ENCODE measurements at places on chromosomes 1 and 21.
A peak's percentile ranks its signal among the peaks of the same experiment; 100 is the strongest.

DNA sequence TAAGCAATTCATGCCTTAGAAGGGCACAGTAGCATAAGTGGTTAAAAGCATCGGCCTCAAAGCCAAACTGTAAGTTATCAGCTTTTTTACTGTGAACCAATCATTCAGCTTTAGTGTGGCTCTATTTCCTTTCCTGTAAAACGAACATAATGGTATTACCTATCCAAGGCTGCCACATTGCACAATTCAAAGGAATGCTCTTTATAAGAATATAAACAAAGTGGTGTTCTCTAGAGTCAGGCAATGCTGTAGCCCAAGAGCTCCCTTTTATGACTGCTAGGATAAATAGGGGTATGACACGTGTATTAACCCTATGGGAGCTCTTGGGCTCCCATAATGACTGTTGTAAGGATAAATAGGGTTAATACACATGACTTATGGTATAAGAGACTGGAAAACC is 25.4 kb downstream of the INTS7 start:
- peak; percentile 69 for DNase-seq

GRCh38 chr1:237695878-237696277 is 194.8 kb downstream of the ZP4 start:
- no peak for DNase-seq

- DNase-seq = peak; percentile 26
These were observed 74.7 kb downstream of the RAP1GAP start for GRCh38 chr1:21594501-21594900.

DNA sequence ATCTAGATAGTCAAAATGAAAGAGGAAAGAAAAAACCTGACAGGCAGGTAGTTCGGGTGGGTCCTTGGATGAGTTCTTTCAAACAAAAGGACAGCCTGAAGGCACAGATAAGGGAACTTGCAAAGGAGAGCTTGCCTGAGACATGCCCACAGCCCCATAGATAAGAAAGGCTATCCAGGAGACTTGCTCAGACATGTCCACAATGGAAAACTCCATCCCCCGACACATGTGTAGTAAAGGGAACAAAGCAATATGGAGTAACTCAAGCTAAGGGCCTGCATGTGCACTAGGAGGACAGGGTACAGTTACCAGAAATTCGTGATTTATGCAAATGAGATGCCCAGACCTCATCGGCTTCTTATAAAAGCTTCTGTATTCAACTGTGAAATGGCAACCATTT is 281.5 kb downstream of the NEGR1 start:
- DNase-seq = no peak

GRCh38 chr1:198135366-198135765 is 21.4 kb upstream of the NEK7 start:
- DNase-seq = no peak

DNA sequence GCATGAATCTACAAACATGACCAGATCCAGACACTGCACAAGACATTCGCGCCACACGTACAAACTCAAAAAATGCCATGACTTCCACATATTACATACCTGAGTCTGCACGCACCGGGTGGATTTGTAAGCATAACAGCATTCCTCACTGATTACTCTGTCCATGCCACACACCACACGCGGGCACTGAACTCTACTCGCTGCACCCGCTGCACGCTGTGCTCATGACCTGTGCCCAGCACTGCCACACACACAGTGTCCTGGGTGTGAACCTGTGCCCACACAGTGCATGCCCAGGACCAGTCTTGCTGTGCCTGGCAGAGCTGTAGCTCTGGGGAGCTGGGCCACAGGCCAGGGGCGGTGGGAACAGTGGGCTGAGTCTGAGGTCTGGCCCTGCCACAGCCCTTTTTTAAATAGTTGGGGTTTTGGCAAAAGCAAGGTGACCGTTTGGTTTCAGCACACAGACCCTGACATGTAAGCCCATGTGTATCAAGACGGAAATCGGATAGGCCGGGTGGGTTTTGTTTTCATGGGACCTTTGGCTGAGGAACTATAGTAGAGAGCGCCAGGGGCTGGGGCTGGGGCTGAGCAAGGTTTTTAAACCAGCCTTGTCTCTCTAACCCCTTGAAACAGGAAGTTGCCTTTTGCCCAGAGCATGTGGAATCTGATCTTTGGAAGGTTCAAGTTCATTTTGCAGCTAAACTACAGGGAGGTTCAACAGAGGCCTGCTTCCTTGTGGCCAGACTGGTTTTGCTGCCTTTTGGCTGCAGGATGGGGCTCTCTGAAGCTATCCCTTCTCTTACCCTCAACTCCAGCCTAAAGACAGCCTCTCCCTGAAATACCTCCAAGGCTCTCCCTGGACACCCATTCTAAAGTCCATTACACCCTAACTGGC is 12.3 kb upstream of the GOLT1A start:
- no peak for DNase-seq

- DNase-seq = no peak
These were observed at the start of gene AQP10 for GRCh38 chr1:154320882-154321608. Gene AQP10 (plus strand): TSS chr1:154321093. CDS start chr1:154321156, 63 bp downstream.

DNA sequence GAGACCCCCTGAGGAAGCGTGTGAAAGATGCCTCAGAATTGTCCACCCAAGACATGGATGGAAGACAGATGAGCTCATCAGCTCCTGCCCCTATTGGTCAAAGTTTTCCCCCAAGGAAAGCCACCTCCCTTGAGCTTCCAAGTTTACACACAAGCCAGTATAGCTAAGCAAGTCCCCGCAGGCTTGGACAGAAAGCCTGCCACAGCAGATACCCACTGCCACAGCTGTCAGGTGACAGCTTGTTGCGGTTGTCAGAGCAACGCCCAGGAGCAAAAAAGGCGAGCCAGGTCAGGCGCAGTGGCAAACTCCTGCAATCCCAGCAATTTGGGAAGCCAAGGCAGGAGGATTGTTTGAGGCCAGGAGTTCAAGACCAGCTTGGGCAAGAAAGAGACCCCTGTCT is 60.9 kb upstream of the IFNAR2 start:
- no peak for DNase-seq

DNA sequence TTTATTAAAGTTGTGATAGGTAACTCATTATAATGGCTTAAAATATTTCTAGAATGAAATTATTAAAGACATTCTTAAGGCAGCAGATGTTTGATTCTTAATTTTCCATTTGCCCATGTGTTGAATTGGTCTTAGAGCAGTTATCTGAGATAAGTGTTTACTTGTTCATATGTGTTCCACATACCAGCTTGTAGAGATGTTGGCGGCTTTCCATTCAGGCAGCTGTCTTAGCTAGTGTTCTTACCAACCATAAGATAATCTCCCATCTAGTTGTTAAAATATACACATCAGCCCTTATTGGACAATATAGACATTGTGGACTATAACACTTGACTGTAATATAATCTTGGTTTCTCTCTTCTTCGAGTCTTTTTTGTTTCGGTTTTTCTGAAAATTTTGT is 1372.9 kb upstream of the ADGRL2 start:
- DNase-seq = peak; percentile 16

DNA sequence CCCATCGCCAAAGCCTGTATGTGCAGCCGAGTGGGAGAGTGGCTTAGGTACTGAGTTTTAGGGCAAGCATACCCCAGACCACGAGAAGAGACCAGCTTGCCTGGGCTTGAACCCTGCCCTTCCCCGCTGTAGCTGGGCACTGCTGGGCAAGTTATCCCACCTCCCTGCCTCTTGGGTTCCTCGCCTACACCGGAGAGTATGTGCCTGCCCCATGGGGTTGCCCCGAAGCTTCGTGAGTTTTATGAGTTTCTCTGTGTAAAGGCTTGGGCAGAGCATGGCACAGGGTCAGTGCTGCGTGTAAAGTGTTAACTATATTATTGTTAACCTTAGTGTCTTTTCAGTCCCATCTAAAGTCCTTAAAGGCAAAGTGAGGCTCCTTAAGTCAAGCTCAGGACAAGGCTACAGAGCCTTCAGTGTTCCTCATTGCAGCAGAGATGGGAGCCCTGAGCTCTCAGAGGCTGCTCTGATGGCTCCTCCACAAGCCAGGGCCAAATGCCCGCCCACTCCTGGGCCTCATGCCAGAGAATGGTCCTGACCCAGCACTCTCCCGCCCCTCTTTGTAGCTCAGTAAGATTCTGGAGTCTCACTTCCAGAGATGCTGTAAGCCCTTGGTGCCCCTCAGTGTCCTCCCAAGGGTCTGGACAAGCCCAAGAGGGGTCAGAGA is 37.0 kb upstream of the KCNA10 start:
- no peak for DNase-seq

DNA sequence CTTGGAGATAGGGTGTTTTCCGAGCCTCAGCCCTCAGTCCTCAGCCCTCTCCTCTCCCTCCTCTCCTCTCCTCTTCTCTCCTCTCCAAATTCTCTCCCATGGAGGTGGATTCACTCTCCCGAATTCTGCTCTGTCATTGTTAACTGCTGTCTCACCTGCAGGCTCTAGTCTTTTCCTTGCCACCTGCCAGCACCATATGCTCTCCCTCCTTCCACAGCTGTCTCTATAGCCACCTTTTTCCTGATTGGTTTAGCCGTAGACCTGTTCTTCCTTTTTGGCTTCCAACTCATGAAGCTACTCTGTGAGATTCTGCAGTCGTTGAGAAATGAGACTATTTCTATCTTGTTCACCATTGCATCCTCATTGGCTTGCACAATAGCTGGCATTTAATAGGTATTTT is 19.7 kb downstream of the COG2 start:
- no peak for DNase-seq

DNA sequence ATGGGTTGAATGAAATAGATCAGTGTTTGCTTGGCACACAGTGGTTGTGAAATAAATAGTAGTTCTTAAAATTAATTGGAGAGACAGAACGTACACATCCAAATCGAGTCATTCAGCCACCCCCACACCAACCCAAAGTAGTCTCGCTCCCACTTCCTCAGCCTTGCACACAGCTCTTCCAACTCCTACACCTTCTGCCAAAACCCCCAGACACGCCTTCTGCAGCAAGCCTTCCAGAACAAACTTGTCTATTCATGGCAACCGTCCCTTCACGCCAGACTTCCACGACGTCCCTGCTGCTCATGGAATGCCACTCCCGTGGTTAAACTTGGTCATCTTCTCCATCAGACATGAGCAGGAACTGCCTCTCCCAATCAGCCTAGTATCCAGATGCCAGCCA is 37.5 kb upstream of the RD3 start:
- no peak for DNase-seq

DNA sequence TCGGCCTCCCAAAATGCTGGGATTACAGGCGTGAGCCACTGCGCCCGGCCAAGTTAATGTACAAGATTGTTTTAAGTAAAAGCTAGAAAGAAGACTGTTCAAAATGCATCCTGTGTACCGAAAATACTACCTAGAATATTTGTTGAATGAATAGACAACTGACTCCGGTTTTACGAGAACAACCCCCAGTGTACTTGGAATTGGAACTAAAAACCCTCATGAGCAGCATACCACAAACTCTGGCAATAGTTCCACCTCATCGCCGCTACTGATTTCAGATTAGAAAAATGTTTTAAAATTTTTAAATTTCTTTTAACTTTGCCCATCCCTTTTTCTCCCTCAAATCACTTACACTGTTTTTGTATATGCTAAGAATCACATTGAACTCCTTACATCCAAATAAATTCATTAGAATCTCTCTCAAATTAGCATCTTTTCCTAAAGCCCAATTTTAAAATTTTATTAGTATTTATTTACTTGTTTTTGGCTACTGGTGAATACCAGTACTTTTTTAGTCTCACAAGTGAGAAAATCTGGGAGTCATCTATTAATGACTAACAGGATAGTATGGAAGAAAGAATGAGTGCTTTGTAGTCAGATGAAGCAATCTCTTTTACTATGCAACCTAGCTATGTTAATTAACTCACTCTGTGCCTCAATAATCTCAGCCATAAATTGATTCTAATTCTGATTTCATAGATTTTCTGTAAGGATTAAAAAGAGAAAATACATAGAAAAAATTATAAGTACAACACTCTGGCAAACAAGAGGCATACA is 95.1 kb downstream of the GPATCH2 start:
- DNase-seq = no peak
